ENCODE measurements at places on chromosomes 1 and 21.
A peak's percentile ranks its signal among the peaks of the same experiment; 100 is the strongest.

GRCh38 chr1:228853637-228854036 lies 118.4 kb downstream of the RHOU start:
- no peak for DNase-seq

- no peak for DNase-seq
These were observed 38.2 kb upstream of the PIGC start for GRCh38 chr1:172482044-172482443.

DNA sequence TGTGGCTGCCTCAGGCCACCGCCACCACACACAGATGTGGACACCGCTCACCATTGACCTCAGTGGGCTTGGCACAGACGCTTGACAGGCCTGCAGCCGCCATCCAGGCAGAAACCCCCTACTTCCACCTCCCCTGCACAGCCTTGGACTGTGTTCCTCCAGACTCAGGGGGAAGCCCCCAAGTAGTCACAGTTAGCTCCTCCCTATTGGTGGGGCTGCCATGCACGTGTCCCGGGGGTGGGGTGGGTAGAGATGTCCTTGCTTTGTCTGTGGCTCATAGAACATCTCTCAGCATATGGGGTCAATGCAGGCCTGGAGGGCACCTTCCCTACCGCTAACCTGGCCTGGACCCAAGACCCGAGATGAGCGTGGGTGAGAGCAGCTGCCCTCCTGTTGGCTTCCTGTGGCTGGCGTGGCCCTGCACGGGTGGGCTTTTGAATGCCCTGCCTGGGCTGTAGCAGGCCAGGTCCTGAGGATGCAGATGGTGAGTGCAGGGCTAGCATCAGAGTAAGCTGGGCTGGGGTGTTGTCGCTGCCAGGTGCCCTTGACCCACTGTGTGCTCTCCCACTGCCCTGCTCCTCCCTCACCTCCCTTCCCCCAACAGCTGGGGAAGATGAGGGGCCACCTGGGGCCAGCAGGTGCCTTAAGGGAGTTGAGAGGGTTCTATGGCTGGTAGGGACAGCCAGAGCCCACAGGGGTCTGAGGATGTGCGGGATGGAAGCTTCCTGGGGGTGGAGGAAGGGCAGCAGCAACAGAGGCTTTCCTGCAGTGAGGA lies 6.2 kb downstream of the CROCC start:
- DNase-seq: no peak

DNA sequence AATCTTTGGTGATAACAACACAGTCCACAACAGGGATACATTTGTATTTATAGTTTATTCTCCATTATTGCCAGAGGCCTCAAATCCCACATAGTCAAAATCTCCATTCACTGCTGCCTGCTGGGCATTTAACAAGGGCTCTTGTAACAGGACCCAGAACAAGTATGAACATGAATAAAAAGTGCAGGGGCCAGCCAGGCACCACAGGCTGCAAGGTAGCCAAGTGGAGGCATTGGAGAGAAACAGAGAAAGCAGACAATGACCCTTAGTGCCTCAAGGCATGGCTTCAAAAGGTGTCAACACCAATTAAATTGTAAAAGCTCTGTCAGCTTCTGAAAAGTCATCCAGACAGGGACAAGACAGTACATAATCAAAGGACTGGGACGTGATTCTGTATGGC lies 116.8 kb downstream of the ATP6V1G3 start:
- no peak for DNase-seq

GRCh38 chr1:242827538-242827937 lies 303.0 kb upstream of the PLD5 start:
- no peak for DNase-seq

GRCh38 chr1:150577557-150578271 lies 1.7 kb downstream of the MCL1 start:
- DNase-seq: no peak

GRCh38 chr1:231965615-231966014 lies 339.0 kb downstream of the DISC1 start:
- DNase-seq: no peak

DNA sequence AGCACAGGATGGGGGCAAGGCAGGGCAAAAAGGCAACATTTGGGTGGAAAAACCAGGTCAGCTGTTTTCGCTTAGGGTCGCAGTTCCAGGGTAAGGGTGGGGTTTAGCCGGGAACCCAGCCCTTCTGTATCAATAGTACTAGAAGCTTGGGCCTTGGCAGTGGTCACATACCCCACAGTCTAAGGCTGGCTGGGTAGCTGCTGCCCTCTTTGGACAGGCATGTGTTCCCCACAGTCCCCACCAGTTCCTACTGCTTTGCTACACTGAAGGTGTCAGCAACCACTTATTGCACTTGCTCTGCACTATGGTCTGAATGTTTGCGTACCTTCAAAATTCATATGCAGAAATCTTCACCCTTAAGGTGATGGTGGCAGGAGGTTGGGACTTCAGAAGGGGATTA lies 349.8 kb downstream of the LTN1 start:
- no peak for DNase-seq

DNA sequence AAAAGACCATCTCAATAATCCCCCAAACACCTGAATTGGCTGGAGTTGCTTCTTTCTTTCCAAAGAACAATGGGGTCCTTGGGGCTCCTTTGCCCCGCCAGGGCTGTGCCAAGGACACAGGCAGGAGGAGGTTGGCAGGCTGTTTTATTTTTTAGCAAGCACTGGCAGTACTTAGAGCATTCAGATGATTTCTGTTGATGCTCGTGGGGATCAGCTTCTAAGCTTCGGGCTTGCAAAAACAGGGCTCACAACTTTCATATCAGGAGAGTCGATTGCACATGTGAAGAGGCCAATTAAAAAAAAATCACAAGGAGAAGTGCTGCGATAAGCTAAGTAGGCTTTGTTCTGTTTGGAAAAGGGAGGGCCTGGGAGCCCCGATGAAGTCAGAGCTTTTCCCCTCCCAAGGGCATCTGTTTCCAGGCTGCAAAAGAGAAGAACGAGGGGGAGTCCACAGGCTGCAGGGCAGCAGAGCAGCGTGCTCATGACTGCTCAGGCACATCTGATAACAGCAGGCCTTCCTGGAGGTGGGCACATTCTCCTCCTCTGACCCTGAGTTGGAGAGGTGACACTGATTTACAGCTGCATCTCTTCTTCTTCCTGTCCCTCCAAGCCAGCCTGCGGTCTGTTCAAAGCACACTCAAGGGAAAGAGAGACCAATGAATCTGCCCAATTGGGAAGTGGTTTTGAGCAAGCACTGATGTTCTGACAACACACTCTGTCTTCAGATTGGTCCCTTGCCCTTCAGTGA lies 27.3 kb upstream of the BCAR3 start:
- no peak for DNase-seq

- no peak for DNase-seq
These were observed 897 bp downstream of the EPHX4 start for GRCh38 chr1:92030656-92031107.

- no peak for DNase-seq
These were observed 54.1 kb upstream of the F3 start for GRCh38 chr1:94595658-94596057.

GRCh38 chr1:99207216-99207615 lies 57.1 kb upstream of the PLPPR4 start:
- DNase-seq: no peak

GRCh38 chr1:161739865-161740566 lies 9.6 kb upstream of the DUSP12 start:
- peak; percentile 61 for DNase-seq

- no peak for DNase-seq
These were observed 29.1 kb downstream of the SLC16A1 start for GRCh38 chr1:112926858-112927257.

- DNase-seq: no peak
These were observed 28.0 kb downstream of the CRYAA start for GRCh38 chr21:43196826-43197225.

DNA sequence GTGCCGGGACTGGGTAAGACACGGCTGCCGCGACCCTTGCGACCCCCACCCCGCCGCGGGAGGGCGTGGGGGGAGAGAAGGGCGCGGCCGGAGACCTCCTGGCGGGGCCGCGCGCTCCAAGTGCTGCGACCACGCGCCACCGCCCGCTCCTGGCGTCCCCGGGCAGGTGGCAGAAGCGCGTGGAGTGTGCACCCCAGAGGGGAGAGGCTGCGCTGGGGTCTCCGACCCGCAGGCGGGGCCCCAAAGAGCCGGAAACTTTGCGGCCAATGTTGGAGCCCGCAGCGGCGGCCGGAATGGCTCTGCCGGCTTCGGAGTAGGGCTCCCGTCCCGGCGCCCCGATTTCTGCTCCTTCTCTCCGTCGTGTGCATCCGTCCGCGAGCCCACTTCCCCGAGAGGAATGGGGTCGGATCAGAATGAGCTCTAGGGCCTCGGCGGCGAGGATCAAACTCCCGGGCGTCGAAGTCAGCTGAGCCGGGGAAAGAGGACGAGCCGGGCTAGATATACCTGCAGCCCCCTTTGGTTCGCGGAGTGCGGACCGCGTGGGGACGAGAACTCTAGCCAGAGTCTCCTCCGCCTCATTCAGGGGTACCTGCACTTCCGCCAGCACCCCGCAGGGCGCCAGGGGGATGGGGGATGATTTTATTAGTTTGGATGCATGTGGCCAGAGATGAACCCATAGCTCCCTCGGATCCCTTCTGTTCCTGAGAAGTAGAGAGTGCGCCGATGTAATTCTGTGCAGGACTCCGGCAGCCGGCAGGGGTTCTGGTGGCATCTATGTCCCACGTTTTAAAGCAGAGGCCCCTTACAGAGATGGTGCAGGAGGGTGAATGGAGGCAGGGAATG lies 751 bp downstream of the STUM start:
- DNase-seq: no peak

DNA sequence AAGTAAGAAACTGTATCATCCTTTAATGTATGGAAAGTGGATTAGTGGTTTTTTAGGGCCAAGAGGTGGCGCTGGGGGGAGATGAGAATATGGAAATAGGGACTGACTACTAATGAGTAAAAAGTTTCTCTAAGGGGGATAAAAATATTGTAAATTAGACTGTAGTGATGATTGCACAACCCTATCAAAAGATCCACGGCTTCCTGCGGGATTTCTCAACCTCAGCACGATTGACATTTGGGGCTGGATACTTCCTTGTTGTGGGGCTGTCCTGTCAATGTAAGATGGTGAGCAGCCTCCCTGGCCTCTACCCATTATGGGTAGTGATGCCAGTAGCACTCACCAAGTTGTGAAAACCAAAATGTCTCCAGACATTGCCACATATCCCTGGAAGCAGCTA lies 36.0 kb upstream of the PRDM2 start:
- DNase-seq: no peak

DNA sequence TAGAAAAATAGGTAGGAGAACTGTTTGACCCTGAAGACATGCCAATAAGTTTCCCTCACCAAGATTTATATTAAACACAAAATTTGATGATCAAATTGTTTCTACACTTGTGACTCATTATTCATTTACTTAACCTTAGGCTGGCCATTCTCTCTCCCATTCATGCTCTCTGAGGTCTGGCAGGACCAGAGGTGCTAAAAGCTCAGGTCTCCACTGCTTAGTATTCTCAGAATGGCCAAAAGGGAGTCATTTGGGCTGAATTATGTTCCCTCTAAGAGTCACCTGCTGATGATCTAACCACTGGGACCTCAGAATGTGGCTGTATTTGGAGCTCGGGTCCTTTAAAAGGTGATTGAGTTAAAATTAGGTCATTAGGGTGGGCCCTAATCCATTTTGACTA lies 47.1 kb upstream of the ATP1B1 start:
- DNase-seq: no peak

GRCh38 chr1:20936216-20936615 lies 149.1 kb upstream of the HP1BP3 start:
- no peak for DNase-seq

GRCh38 chr1:10431070-10431730 lies 967 bp downstream of the CENPS start:
- DNase-seq: no peak

- DNase-seq: no peak
These were observed 44.7 kb upstream of the PAXBP1 start for GRCh38 chr21:32816261-32816660.

DNA sequence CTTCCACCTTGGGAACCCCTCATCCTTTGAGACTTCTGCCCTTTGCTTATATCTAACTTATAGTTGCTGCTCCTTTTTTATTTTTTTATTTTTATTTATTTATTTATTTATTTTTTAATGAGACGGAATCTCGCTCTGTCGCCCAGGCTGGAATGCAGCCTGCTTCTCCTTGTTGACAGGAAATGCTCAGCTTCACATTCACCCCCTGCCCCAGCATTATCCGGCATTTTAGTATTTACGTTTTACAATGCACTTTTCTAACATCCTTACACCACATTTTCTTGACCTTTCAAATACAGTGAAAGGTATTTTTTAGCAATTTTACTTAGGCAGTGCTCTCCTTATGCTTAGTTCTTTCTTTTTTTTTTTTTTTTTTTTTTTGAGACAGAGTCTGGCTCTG lies 14.9 kb downstream of the CXADR start:
- no peak for DNase-seq

DNA sequence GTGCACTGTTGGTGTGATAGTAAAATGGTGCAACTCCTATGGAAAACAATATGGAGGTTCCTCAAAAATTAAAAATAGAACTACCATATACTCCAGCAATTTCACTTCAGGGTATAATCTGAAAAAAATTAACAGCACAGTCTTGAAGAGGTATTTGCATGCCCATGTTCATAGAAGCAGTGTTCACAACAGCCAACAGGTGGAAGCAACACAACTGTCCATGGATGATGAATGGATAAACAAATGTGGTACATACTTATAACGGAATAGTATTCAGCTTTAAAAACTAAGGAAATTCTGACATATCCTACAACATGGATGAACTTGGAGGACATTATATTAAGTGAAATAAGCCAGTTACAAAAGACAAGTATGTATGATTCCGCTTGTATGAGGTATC lies 8.2 kb downstream of the TTLL7 start:
- DNase-seq: no peak

GRCh38 chr21:45016031-45016405 lies 58.4 kb upstream of the ADARB1 start:
- DNase-seq: no peak

- no peak for DNase-seq
These were observed 354.0 kb upstream of the RGS18 start for GRCh38 chr1:191804311-191804710.

DNA sequence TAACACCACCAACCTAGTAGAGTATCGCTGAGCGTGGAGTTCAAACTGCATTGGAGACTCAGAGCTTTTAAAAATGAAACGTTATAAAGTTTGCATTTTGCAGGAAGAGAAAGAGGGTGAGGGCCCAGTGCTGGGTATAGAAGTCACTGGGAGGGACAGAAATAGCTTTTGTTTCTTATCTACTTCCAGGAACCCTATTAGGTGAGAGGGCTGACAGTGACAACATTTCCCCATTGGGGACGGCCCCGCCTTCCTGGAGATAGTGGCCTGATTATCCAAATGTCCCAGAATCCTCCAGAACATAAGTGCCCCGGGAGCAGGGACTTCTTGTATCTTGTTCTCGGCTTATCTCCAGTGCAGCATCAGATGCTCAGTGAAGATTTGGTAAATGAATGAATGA lies 574.9 kb downstream of the PTPRU start:
- DNase-seq: no peak

DNA sequence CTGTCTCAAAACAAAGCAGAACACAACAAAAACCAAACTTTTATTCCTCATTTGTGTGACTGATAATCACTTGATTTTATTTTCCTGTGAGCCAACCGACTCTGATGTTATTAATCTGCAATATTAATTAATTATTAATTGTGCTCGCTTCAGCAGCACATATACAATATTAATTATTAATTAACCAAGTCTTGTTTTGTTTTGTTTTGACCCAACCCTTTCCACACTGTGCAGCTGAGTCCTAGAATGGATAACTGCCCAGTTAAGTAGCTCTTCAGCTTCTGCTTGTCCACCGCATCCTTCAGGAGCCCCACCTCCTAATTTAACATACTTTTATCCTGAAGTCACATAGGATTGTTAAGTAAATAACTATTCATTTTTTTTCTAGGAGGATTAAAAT lies 47.4 kb upstream of the EXO1 start:
- DNase-seq: no peak
